Hematopoietic multipotent progenitor cell treated with erythropoietin and hydrocortisone succinate and interleukin-3 and kit ligand, for 4 days (in vitro differentiated cells): ENCODE measurements at places on chromosomes 2 and 18.

GRCh38 chr2:1563943-1564891 lies 151.0 kb downstream of the TPO start:
- peak; percentile 30 for DNase-seq

DNA sequence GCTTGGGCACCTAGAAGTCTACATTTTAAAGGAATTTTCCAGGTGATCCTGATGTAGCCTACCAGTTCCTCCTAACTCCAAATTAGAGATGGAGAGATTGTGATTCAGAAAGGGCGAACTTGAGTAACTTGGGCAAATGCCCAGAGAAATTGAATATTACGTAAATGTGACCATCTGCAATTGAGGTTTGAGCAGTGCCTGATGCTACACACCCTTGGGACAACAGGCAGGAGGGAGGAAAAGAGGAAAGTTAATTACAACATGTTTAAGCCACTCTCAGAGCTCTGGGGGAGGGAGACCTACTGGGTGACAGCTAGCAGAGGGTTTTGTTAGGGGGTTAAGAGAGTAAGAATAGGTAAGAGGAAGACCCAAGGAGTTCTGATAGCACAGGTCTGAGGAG lies 208.9 kb downstream of the LPIN1 start:
- DNase-seq, result peak; percentile 33

GRCh38 chr18:69250305-69251151 lies 150.2 kb upstream of the DOK6 start:
- DNase-seq, result no peak

DNA sequence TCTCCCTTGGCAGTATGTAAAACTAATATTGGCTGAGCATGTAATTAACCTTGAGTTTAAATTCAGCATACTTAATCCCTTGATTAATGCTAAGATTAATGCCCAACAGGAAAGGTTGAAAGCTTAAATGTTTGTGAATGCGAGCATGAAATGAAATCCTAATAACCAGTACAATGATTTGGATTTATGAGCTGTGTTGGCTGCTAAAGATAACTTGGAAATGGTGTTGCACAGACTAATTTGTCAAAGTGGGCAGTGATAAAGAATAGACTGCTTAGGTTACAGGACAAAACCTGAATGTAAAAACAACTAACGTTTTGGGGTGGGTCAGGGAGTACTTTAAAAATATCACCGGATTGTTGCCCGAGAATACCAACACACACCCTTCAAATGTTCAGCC lies 70.6 kb downstream of the MGAT5 start:
- no peak for DNase-seq

DNA sequence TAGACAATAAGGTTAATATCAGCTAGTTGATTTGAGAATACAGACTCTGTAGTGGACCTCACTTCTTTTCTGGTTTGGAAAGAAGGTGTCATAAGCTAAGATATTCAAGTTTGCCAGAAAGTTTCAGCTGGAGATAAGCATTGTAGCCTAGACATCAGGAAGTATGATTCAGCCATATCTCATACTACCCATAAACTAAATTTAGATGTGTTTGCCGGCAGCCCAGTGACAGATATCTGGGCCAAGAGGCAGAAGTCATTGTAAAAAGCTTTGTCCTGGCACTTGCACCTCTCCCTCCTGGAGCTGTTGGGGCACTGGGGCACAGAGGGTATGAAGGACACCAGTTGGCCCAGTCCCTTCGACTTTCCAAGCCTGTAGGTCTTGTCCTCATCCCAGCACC lies 128.0 kb downstream of the EPHA4 start:
- DNase-seq, result peak; percentile 87

- DNase-seq, result no peak
Observed at GRCh38 chr2:40127890-40128557, 323.9 kb downstream of the SLC8A1 start.

DNA sequence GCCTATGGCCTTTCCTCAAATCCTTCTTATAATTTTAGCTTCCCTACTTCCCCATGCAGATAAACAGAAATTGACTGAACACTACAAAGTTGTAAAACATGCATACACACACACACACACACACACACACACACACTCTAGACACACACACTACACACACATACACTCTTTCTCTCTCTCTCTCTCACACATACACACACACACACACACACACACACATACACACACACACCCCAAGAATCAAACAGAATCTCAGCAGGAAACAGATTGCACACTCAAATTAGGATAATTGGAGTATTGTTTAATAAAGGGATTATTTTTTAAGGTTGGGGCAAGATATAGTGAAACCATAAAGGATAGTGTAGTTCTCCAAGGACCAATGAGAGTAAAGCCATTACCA lies 152.2 kb upstream of the SP5 start:
- no peak for DNase-seq

GRCh38 chr18:46705521-46705920 lies 48.5 kb upstream of the LOXHD1 start:
- no peak for DNase-seq

DNA sequence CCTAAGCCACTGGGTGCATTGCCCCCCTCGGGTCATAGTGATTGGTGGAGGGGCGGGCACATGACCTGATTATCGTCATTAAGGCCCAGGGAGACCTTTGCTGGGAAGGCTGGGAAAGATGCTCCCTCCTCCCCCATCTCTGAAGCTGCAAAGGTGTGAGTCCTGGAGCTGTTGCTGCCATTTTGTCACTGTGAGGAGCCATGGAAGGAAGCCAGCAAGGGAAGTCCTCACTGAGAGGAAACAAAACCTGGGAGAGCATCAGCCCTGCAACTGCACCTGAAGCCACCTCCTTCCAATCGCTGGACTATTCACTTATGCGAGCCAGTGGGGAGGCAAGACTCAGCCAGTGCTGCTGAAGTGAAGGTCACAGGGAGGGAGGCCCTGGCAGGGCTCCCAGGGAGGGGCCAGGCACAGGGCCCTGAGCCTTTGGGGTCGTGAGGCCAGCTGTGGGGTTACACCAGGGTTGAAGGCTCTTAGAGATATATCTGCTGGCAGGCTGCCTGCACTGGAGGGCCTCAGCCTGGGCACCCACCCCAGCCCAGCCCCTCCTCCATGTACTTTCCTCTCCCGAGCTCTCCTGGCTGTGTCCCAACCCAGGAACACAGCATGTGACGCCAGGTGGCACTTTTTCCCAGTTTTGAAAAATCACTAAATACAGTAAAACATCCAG lies 10.7 kb upstream of the FAHD2A start:
- DNase-seq, result no peak
